T-cell (primary cell): ENCODE measurements at places on chromosomes 2 and 18. TPM values are rescaled to one million over a fixed set of nuclear protein-coding genes. Genes with fewer than 3 reads are reported as not detected.

DCDC2C gene
- total RNA-seq, result not detected

IL36A gene
- total RNA-seq, result 0.32 TPM

PARD3B gene
- 1.6 TPM for total RNA-seq

DNA sequence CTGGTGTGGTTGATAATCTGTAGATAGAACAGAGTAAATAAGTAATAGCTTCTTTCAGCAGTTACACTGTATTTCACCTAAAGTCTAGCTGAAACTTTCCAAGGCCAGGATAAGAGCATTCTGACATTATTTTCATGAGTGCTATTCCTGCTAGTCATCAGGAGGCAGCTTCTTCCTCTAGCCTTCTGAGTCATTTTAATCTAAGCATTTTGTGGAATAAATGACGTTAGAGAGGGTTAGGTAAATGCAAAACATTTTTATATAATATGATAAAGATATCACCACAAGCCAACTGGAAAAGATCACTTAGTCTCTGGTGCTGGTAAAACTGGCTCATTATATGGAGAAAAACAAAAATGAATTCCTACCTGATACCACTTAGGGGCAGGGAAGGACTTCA lies 138.5 kb downstream of the MEP1B start:
- DNase-seq, result no peak
- H3K27ac ChIP-seq, result no peak overlapping the region
- no peak overlapping the region for H3K4me3 ChIP-seq
- H3K27me3 ChIP-seq, result no peaks in the 10 kb centered on the region
- no peaks in the 10 kb centered on the region for H3K4me1 ChIP-seq

GRCh38 chr2:211986313-211986712 lies 552.3 kb downstream of the ERBB4 start:
- no peaks in the 10 kb centered on the region for H3K27me3 ChIP-seq
- no peak overlapping the region for H3K4me3 ChIP-seq
- no peak for DNase-seq
- no peak overlapping the region for H3K27ac ChIP-seq
- no peaks in the 10 kb centered on the region for H3K4me1 ChIP-seq
- no peaks in the 10 kb centered on the region for H3K36me3 ChIP-seq

FNDC4 gene
- total RNA-seq, result 0.13 TPM

HOXD11 gene
- total RNA-seq, result not detected

DNA sequence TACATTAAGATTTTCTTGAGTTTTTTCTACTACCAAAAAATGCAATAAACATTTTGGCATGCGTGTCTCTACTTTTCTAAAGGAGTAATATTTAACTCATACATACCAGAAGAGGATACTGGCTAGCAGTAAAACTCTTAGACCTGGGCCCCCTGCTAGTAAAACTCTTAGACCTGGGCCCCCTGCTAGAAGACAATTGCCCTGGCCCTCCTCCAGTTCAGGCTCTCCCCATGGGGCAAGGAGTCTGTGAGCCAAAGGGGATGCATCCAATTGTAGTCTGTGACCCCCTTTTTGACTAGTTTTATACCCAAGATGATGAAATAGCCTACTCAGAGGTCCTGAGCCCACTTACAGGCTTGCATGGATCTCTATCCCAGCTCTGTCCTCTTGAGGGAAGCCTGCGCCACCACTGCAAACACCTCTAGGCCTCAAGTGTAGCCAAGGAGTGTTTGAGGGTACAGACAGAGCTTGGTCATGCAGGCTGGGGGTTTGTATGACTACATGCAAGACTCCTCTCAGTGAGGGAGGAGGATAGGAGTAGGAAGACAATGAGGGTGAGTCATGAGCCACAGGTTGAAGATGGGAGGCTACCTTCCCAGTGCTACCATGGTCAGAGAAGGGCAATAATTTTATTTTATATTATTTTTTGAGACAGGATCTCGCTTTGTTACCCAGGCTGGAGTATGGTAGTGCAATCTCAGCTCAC lies 45.2 kb upstream of the PGAP1 start:
- no peak overlapping the region for H3K27ac ChIP-seq
- H3K36me3 ChIP-seq, result no peaks in the 10 kb centered on the region
- no peak for DNase-seq
- H3K4me1 ChIP-seq, result no peaks in the 10 kb centered on the region
- no peaks in the 10 kb centered on the region for H3K27me3 ChIP-seq

DNA sequence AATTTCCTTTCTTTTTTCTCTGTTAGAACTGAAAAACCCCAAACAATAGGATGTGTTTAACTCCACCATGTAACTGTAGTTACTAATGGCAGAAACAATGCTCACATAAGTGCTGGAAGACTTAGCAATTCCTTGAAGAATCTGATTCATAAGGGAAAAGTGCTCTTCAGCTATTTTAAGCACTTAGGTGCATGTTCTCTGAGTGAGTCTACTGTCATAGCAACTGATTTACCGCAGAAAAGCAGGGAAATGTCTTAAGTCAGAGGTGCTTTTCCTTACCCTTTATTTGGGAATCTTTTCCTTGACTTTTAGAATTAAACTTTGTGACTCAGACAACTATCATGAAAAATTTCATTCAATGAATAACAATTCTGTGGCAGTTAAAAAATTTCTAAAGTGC lies 65.4 kb upstream of the NABP1 start:
- H3K27me3 ChIP-seq, result no peaks in the 10 kb centered on the region
- no peaks in the 10 kb centered on the region for H3K36me3 ChIP-seq
- no peak overlapping the region for H3K27ac ChIP-seq
- no peak for DNase-seq
